ENCODE measurements at places on chromosomes 11 and 22.

- ATAC-seq = no peak
These were observed 501.9 kb downstream of the CNTN5 start for GRCh38 chr11:99522467-99523173.

GRCh38 chr11:12207384-12208150 lies 97.2 kb downstream of the MICAL2 start:
- peak; percentile 74 for ATAC-seq

DNA sequence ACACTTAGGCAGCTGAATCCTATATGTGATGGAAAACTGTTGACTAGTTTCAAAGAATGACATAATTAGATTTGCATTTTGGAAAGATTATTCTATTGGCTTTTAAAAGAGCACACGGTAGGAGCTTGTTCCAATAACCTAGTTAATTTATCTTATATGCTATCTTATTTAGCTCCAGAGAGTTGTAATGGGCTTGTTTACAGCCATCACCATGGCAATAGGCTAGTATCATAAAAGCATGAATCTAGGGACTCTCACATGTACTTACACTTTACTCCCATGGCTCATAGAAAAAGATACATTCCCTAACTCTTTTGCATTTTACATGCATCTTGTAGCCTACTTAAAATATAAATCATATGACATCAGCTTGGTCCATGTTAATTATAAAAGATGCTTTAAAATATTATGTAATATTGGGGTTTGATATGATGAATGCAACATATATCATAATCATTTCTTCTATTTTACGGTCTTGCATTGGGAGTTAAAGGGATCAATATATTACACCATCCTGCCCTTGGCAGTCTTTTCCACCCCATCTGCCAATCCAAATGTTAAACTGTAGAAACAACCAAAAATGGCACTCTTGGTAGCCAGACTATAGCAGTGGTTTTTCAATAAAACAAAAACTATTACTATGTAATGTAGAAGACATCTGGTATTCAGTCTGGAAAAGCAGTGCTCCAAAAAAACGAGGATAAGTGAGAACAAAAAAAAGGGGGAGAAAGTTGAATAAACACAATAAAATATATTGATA lies 2254.0 kb downstream of the LRRC4C start:
- ATAC-seq = no peak

GRCh38 chr11:33655842-33656600 lies 44.6 kb downstream of the C11orf91 start:
- peak; percentile 71 for ATAC-seq

- no peak for ATAC-seq
These were observed 177.7 kb downstream of the NAV2 start for GRCh38 chr11:19890308-19890707.

GRCh38 chr22:43263645-43264514 lies 76.9 kb upstream of the TTLL12 start:
- ATAC-seq = peak; percentile 87

DNA sequence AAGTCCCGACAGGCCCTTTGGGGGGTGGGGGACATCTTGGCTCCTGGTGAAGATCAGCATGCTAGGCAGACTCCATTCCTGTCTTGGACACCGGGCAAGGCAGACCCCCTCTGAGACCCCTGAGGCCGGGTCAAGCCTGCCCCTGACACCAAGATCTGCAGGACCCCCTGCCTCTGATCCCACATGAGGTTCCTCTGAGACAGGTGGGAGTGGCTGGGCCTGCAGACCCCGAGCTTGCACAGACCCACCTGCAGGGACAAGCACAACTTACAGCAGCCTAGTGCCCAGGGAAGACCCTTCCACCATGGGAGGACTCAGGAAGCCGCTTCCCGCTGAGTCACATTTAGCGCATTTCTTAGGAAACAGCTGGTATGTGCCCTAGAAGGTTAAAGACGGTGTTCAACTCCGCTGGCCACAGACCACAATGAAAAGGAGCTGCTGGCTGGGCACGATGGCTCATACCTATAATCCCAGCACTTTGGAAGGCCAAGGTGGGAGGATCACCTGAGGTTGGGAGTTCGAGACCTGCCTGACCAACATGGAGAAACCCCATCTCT lies 15.5 kb downstream of the ARVCF start:
- no peak for ATAC-seq

- peak; percentile 45 for ATAC-seq
These were observed 51.5 kb upstream of the GAL start for GRCh38 chr11:68632802-68633201.

GRCh38 chr22:16975155-16975885 lies 32.7 kb downstream of the GAB4 start:
- no peak for ATAC-seq

- ATAC-seq = no peak
These were observed 133.7 kb upstream of the HSD17B12 start for GRCh38 chr11:43546561-43547429.

- no peak for ATAC-seq
These were observed 45.4 kb upstream of the DKK3 start for GRCh38 chr11:12053606-12054361.

DNA sequence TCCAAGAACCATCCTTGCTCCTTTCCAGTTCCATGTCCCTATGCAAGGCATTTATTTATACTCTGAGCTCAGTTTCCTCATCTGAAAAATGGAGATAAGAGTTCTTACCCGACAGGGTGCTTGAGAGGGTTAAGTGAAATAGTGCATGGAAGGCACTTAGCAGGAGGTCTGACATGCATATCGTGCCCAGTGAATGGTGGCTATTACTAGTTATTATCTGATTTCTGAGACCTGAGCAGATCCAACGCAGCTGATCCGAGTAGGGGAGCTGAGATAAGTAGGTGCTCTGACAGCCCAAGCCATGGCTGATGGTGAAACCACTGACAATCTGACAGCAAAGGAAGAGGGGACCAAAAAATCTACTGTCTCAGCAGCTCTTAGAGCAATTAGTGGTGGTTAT lies 24.9 kb downstream of the NAV2 start:
- ATAC-seq = no peak

- ATAC-seq = no peak
These were observed 3.8 kb upstream of the YWHAH start for GRCh38 chr22:31940506-31940905.

GRCh38 chr11:92576315-92576714 lies 351.7 kb downstream of the FAT3 start:
- no peak for ATAC-seq
